ENCODE measurements at places on chromosomes 5 and 9.

GRCh38 chr5:162721125-162721524, 653.6 kb downstream of the GABRG2 start:
- no peak for DNase-seq

GRCh38 chr5:66558560-66558959, 37.6 kb upstream of the MAST4 start:
- no peak for DNase-seq

GRCh38 chr9:137325124-137325523, 23.1 kb upstream of the NRARP start:
- DNase-seq, result no peak

DNA sequence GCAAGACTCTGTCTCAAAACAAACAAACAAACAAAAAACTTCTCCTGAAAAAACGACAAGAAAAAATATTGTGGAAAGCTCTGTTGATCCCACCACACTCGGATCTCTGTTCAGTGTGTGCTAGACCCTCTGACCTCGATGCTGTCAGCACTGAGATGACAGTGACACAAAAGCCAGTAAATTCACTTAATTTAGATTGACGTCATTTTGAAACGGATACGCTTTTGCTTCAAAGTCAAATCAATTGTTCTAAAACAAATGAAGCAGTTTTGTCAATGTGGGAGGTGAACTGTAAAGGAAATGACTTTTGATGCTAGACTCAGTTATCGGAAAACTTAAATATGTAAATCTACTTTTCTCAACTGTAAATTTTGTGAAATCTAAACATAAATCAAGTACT, 26.6 kb downstream of the CCT5 start:
- no peak for DNase-seq

GRCh38 chr5:121853850-121854249, 2.2 kb downstream of the FTMT start:
- no peak for DNase-seq

GRCh38 chr9:112866662-112867274, 23.9 kb downstream of the SLC46A2 start:
- DNase-seq, result no peak

- DNase-seq, result no peak
Measured at GRCh38 chr5:39413771-39414170, 11.0 kb downstream of the DAB2 start.

DNA sequence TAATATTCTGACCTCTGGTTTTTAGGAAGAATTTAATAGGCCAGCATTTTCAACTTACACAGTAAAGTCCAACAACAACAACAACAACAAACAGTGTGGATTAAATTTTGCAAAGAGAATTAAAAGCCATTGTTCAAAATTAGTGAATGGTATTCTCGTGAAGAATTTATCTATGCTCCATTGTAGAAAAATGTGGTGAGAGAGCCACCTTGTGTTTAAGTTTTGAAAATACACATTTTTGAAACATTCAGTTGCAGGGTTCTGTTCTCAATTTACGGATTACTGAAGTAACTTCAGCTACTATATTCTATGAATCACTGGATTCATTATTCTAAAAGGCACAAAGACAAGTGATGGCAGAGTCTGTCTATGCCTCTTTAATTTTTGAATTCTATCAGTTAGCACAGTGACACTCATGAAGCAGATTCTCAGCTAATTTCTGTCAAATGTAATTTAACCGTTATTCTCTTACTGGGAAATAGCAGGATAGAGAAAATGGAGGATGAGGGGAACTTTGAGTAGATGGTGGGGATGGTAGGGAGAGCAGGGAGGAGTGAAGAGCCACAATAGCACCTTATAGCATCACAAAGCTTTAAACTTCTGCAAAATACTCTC, 11.0 kb downstream of the CCDC152 start:
- DNase-seq, result no peak

DNA sequence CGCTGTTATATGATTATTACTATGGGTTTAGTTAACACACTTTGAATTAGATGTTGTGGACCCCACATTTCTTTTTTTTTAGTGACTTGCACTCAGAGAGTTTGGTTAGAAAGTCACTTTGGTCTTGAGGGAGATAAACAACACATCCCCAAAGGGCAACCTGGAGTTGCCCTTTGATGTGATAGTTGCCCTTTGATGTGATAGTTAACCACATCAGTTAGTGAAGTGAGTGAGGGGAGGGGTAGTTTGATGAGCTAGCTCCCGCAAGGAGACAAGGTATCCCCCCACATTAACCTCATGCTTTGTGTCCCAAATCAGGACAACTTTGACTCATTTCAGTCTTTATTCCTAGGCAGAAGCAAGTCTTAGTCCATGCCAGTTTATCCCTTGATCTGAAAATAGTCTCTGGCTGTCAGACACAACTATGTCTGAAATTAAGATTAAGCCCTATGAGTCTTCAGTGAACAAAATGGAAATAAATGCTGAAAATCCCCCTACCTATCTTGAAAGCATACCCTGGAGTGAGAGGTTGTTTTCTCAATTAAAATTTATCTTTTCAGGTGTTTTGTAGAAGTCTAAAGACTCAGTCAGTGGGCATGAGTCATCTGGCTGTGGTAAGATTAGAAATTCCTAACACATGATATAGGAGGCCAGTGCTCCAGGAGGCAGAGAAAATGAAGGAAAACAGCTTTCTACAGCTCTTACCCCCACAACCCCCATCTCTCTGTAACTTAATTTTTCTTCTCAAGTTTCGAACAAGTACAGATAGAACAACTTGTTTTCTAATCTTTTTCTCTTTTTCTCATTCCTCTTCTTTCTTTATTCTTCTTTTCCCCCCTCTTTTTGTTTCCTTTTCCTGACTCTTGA, 208.9 kb upstream of the DMRTA1 start:
- no peak for DNase-seq

DNA sequence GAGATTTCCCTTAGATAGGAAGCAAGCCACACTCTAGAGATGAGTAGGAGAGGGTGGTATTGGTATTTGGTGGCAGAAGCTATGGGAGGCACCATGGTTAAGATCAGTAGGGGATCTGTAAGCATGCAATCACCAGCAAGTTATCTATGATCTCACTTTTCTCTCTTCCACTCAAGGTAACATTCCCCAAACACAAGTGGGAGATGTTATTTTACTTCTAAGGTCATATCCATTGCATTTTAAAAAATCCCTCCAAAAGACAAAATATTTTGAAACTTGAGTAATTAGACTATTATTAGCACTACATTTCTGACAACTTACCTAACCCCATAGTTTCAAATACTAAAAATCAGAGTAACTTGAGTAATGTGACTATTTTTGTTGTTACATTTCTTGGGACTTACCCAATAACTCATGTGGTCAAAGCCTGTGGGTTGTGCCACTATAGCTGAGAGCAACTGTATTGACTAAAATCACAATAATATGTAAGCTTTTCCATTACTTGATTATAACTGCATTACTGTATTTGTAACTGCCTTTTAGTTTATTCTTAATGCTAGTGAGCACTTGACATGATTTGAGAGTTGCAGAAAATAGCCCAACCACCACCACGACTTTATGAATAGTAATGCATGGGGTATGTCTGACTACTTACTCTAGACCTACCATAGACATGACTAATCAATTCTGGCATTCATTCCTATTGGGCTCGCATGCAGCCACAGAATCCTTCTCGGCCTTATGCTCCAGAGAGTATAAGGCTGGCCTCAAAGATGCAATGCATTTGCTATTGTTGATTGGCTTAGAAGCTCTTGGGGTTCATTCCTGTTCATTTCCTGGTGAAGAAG, 264.7 kb downstream of the TRIM32 start:
- no peak for DNase-seq

GRCh38 chr5:56154732-56155484, 78.2 kb downstream of the ANKRD55 start:
- DNase-seq, result peak; percentile 75

DNA sequence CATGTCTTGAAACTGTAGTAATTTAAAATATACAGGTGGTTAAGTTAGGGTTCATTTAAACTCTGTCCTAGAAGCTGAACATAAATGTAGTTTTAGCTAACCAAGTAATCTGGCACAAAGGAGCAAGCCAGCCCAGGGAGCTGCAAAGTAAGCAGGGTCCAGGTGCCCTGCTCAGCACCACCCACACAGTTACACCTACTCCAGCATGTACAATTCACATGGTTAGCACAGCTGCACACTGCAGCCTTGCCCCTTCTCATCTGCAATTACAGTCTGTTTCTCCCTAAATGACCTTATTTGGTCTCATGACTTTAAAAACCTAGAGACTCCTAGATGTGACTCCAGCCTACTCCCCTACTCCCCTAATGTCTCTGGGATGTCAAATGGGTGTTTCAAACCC, 128.4 kb downstream of the EPB41L4A start:
- no peak for DNase-seq

DNA sequence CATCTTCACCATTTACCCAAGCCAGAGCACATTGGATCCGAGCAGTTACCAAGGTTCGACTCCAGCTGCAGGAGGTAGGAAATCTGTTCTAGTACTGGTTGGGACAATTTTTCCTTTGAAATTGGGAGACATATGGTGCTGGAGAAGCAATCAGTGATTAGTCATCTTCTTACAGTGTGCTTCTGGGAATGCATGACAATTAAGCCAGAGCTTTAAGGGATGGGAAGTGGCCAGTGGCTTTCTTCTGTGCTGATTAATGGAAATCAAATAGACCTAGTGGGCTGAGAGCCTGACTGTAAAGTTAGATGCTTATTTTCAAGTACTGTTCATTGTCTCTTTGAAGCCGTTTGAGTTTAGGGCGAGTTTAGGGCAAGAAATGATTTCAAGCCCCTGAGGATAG, 152.1 kb downstream of the UNC13B start:
- no peak for DNase-seq

GRCh38 chr5:66704790-66705425, 108.7 kb downstream of the MAST4 start:
- no peak for DNase-seq

GRCh38 chr5:180898621-180899246, at the start of gene BTNL8:
BTNL8 (plus strand) TSS chr5:180899159; CDS start chr5:180899311, 152 bp downstream.
- DNase-seq, result no peak

GRCh38 chr5:10756549-10756948, 4.5 kb downstream of the DAP start:
- DNase-seq, result no peak

DNA sequence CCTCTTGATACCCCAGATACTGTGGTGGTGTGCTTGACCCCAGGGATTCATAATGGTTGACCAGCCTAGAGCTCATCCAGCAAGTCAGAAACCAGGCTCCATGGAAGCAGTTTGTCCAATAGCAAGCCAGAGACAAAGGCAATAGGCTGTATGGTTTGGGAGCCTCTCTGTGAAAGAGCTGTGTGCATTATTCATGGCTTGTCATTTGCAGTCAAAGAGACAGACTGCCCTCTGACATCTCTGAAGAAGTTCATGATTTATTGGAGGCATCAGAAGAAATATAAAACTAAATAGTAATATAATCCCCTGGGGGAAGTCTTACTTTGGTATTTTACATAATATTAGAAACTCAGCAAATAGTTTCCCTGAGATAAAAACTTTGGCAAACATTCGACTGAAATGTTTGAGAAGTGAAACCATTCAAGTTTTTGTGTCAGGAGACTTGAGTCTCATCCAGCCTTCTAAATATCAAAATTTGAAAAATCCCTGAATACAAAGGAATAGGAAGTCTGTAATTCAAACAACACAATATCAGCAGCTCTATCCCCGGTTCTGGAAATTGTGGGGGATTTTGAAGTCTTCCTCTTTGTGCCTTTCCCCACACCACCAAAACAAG, 250.3 kb downstream of the ZSWIM6 start:
- DNase-seq, result no peak
